HCT116 (cell line): ENCODE measurements at places on chromosomes 2 and 18.

GRCh38 chr2:162704496-162704895 lies 134.1 kb downstream of the KCNH7 start:
- no peak for DNase-seq

DNA sequence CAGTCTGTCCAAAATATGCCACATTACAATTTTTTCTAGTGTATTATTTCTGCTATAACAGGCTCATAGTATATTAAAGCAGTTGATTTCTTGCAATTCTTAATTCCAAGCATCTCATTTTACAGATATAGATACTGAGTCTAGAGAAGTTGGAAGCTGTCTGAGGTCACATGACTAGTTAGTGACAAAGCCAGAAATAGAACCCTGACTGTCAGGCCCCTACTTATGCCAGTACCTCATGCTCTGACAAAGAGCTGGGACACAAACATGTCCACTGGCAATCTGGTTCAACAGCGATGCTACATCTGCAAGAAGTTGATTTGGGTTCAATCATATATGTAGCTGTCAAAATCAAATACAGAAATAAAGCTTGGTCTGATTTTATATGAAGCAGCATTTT lies 750.4 kb upstream of the FAM98A start:
- no peak for DNase-seq

DNA sequence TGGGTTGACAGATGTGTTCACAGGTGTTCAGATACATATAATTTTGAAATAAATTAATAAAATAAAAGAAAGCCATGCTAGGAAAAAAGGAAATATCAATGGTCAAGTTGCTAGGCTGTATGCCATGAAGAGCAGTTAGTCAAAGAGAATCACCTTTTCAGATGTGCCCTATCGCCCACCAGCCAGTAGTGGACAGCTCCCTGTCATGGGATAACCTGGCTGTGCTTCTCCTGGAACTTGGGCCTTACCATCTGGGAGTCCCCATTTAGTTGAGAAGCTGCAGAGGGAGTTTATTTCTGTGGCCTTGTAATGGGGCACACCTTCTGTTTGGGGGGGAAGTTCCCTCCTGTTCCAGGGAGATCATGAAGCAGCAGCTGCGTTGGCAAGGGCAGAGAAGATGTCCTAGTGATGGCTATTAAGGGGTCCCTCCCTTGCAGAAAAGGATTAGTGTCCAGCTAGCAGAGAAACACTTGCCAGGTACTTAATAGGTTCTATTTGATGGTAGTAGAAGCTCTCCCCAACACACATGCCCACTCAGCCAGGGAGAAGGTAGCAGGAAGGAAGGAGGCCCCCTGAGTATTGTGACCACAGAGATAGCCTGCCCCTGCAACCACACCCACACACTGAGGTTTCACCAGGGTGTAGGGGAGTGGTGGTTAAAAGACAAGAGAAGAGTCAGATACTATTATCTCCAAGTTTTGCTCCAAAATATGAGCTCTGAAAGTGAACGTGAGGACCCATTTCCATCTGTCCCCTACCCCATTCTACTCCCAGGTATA lies 117.7 kb downstream of the B3GNT2 start:
- no peak for DNase-seq

GRCh38 chr18:22872900-22873537 lies 60.1 kb upstream of the RBBP8 start:
- no peak for DNase-seq

GRCh38 chr18:54416436-54416835 lies 58.7 kb downstream of the C18orf54 start:
- DNase-seq: no peak
